ENCODE measurements at places on chromosomes 12 and 14. TPM values are rescaled to one million over a fixed set of nuclear protein-coding genes. Genes with fewer than 3 reads are reported as not detected.

CLEC2B gene
- 55.8 TPM for total RNA-seq

SERPINA1 gene
- total RNA-seq = 701 TPM

CFAP73 gene
- total RNA-seq = not detected

DIO2 gene
- total RNA-seq = 0.06 TPM

LMNTD1 gene
- not detected for total RNA-seq

PTPRB gene
- total RNA-seq = 57.7 TPM

OS9 gene
- total RNA-seq = 323 TPM

CLEC1A gene
- total RNA-seq = 8.6 TPM

LRFN5 gene
- total RNA-seq = 0.60 TPM

GLS2 gene
- 2.0 TPM for total RNA-seq

LTBR gene
- 49.0 TPM for total RNA-seq

RPL10L gene
- not detected for total RNA-seq

TRPV4 gene
- total RNA-seq = 4.3 TPM

All from spleen (tissue), 13 donors.